SW 1271 (cell line): ENCODE measurements at places on chromosomes 2 and 18.

- DNase-seq, result no peak
Measured at GRCh38 chr2:18605115-18605514, 15.7 kb upstream of the NT5C1B start.

GRCh38 chr2:236171680-236172254, 3.6 kb upstream of the GBX2 start:
- DNase-seq, result no peak

- no peak for DNase-seq
Measured at GRCh38 chr18:22694954-22695353, 238.2 kb upstream of the RBBP8 start.

- DNase-seq, result peak; percentile 26
Measured at GRCh38 chr2:169275696-169276444, 86.5 kb downstream of the LRP2 start.

DNA sequence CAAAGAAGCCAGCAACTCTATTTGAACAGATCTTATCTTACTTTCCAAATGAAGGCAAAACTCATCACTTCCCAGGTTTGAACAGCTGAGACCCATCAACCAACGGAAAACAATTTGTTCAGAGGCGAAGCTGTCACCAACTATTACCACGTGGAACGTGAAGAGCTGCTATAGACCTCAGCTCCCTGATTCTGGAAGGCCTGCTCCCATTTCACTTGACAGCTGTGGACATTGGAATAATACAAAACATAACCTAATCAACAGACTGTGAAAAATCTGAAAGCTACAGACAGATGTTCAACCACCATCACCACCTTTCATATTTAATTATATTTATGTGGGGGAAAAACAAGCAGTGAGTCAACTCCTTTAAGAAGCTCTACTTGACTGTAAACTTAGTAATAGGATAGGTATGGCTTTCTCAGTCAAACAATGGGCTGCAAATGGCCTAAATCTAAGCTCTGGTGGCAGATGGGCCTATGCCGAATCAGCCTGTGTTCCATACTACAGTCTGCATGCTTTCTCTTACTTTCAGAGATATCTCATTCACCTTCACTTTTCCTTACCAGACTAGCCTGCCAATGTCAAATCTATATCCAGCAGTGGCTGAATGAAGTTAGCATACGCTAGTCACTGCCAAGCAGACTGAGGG, 896.4 kb downstream of the TDRD15 start:
- DNase-seq, result no peak

GRCh38 chr2:5148392-5149085, 543.6 kb upstream of the SOX11 start:
- DNase-seq, result no peak

- DNase-seq, result no peak
Measured at GRCh38 chr2:211157211-211157610, 600.8 kb downstream of the CPS1 start.

GRCh38 chr18:10404168-10404567, 50.3 kb upstream of the APCDD1 start:
- no peak for DNase-seq

- DNase-seq, result no peak
Measured at GRCh38 chr2:238459081-238459629, 32.4 kb downstream of the ASB1 start.

DNA sequence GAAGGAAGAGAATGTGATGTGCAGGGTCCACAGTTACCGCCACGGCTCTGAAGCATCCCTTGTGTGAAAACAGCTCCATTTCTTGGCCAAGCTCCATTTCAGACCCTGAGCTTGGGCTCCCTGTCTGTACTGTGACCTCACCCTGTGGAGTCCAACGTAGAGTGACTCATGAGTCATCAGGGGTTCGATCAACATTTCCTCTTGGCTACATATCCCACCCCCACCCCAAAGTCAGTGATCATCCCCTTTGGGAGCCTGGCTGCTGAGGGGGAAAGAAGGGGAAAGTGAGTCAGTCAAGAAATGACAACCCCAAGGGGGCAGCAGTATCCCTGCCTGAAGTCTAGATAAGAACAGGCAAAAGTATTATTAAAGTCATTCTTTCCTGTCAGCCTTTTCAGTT, 62.2 kb downstream of the PAPOLG start:
- no peak for DNase-seq

GRCh38 chr2:241030883-241031282, 32.5 kb downstream of the SNED1 start:
- DNase-seq, result no peak

DNA sequence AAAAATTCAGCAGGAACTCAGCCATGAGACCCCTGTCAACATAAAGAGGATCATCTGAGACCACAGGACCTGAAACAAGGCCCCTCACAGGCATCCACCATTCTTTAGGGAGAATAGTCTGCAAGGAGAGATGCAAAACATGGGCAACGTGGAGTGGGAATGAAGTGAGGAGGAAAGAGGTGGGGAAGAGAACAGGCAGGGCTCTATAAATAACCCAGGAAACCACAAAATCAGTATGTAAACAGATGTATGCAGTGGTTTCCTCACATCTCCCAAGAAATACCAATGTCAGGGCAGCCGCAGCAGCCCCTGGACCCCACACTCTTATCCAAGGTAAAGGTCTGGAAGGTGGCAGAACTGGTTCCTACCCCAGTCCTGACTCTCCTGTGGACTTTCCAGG, 168.5 kb downstream of the EN1 start:
- DNase-seq, result no peak

GRCh38 chr18:8942909-8943545, 159.5 kb upstream of the NDUFV2 start:
- no peak for DNase-seq

- DNase-seq, result no peak
Measured at GRCh38 chr2:233458826-233459225, 104.5 kb downstream of the DGKD start.

- no peak for DNase-seq
Measured at GRCh38 chr2:106653465-106653864, 166.3 kb downstream of the CD8B2 start.

DNA sequence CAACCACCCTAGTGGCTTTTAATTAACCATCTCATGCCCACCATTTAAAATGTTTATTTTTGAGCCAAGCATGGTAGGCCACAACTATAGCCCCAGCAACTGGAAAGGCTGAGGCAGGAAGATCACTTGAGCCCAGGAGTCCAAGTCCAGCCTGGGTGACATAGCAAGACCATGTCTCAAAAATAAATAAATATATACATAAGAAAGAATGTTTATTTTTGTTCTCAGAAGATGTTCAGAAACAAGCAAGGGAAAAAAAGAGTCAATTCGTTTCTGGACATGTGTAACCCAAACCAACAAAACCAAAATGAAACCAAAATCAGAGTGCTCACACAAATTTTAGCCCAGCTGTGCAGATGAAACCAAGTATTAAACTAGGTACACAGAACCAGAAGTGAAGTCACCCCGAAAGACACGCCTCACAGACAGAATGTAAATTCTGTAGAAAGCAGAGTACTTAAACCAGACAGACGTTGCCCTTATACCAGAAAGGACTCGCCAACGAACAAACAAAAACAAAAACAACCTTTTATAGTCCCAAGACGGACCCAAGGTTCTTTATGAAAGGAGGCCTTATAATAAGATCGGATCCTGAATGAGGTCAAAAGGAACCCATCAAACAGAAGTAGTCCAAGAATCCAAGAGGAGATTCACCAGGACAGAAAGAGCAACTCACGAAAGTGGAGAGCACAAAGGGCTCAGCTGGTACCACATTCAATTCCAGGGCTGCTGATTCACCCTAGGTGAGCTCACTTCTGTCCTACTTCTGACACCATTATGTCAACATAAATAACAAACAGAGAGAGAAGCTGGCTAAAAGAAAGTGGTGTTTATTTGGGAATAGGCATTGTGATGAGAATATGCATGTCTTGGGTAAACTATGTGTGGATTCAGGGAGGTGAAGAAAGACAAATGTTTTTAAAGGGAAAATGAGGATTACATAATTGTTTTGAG, 31.8 kb upstream of the MTCL1 start:
- no peak for DNase-seq

GRCh38 chr2:208062961-208063360, 37.6 kb upstream of the PLEKHM3 start:
- no peak for DNase-seq

GRCh38 chr2:240648650-240649275, 23.5 kb downstream of the GPR35 start:
- DNase-seq, result no peak

DNA sequence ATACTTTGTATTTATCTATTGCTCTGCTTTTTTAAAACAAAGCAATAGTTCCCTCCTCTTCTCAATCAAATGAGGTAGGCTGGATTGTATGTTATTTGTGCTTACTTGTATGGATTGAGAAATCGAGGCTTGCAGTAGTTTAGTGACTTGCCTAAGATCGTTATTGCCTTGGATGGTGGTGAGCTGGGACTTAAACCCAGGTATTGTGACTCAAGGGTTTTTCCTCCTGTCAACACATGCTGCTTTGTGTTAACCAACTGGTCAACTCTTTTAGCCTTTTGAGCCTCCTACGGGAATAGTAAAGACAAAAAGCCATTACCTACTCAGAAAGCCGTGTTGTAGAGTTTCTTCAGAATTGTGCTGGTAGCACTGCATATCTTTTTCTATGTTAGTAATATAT, 95.2 kb upstream of the THUMPD2 start:
- DNase-seq, result no peak

DNA sequence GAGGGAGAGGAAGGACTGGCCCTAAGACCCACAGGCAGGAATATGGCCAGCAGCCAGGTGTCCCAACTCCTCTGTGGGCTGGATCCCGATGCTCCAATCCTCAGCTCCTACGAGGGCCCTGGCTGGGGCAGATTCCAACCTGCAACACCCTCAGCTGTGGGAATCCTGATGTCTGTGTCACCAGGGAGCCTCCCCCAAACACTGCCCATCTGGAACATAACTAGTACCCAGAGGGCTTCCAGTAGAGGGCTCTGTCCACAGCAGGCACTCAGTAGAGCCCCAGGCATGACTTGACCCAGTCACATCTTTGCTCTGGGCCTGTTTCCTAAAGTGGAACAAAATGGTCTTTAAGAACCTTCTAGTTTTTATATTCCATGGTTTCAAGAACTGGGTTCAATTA, 20.6 kb upstream of the LOXHD1 start:
- DNase-seq, result no peak

- DNase-seq, result no peak
Measured at GRCh38 chr2:127226520-127227263, 6.6 kb upstream of the CYP27C1 start.

GRCh38 chr2:85310330-85310729, 17.5 kb downstream of the TGOLN2 start:
- DNase-seq, result no peak

DNA sequence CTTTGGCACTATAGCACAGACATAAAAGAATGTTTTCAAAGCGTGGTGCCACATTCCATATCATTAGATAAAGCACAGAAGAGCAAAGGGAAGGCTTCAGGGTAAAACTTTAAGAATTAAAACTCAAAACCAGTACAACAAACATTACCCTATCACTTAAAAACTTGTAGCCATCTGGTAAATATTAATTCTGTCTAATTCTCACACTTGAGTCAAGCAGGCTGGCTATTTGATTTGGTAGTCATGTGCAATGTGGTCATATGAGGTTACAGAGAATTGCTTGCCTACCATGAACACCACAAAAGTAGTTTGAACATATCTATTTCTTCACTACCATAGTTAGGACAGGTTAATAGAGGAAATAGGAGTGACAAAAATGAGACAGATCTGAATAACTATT, 244.9 kb downstream of the IRS1 start:
- DNase-seq, result no peak

DNA sequence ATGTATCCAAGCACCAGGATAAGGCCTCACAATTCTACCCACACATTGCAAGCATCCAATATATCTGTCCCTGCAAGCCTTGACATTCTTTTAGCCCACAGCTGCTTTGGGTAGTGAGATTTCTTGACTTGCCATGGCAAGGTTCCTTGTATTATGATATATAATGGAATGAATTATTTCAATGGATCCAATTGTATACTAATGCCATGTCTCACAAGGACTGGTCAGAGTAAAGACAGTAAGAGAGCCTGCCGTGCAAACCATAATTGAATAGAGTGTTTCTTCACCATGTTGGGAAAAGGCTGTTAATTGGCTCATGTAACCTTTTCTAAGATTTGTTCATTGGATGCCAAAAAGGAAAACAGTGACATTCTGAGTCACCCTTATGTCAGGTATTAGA, 64.3 kb upstream of the RBBP8 start:
- DNase-seq, result no peak

DNA sequence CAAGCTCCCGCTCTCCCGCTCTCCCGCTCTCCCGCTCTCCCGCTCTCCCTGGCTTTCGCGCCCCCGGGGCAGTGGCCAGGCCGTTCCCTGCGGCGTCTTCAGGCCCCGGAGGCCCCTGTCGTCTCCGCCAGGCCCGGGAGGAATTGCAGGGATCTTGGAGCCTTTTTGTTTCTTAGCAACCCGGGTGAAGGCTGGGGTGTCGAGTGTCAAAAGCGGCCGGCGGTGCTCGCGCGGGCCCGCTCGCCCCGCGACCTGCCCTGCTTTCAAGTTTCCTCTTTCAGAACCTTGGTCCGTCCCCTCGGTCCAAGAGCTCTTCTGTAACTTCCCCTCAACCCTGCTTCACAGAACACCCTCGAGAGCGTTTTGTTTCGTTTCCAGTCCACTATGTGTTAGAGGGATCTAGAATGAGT, 1.4 kb downstream of the RNF138 start:
- peak; percentile 14 for DNase-seq

- no peak for DNase-seq
Measured at GRCh38 chr18:23849141-23849540, 159.9 kb downstream of the LAMA3 start.
